Hepatocyte (in vitro differentiated cells): ENCODE measurements at places on chromosomes 4 and X. TPM values are rescaled to one million over a fixed set of nuclear protein-coding genes. Genes with fewer than 3 reads are reported as not detected.

RTL9 gene
- total RNA-seq: 2.7 and 2.9 TPM in 2 replicates

MAGEA11 gene
- not detected in 2 replicates for total RNA-seq

DOK7 gene
- 0.23 TPM in 1 of 2 replicates, not detected in the other for total RNA-seq

PROM1 gene
- 28.8 and 30.8 TPM in 2 replicates for total RNA-seq

SORCS2 gene
- total RNA-seq: 1.6 and 2.4 TPM in 2 replicates

DNA sequence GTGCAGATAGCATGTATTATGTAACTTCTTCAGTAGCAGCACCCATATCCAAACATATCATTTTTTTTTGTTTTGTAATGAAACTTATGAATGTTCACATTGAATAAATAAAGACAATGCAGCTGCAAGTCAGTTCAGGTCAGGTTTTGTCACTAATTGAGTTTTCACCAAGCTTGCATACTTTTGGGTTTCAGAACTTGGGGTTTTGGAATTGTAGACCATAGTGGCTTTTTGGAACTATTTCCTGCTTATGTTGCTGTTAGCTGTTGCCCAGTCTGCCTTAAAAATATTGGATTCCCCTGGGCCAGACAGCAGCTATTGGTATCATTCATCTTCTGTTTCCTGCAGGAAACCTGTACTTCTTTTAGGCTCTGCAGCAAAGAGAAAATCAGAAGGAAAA is 113.4 kb upstream of the LIMCH1 start:
- no peak for DNase-seq

- no peak for DNase-seq
Measured at GRCh38 chr4:147851135-147851534, 119.2 kb downstream of the ARHGAP10 start.

GRCh38 chr4:78464265-78464664 is 87.3 kb upstream of the ANXA3 start:
- DNase-seq: no peak

GRCh38 chrX:110041980-110042379 is 39.1 kb downstream of the TMEM164 start:
- DNase-seq: no peak

- DNase-seq: no peak
Measured at GRCh38 chr4:821181-821591, 4.7 kb downstream of the CPLX1 start.

DNA sequence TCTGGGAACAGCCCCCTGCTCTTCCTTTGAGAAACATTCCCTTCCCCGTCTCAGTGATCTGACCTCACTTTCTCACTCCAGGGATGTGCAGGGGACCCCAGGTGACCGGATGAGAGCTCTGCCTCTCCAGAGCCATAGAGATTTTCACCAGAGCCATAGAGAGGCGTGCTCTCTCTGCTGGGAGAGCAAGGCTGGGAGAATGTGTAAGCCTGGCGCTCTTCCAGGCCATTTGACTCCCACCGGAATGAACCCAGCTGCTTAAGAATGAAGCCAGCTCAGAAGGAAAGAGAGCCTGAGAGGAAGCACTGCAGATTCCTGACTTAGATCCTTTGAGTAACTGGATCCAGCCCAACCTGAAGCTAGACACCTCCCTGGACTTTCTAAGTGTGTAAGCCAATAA is 106.4 kb downstream of the DHX15 start:
- peak; percentile 67 for DNase-seq

DNA sequence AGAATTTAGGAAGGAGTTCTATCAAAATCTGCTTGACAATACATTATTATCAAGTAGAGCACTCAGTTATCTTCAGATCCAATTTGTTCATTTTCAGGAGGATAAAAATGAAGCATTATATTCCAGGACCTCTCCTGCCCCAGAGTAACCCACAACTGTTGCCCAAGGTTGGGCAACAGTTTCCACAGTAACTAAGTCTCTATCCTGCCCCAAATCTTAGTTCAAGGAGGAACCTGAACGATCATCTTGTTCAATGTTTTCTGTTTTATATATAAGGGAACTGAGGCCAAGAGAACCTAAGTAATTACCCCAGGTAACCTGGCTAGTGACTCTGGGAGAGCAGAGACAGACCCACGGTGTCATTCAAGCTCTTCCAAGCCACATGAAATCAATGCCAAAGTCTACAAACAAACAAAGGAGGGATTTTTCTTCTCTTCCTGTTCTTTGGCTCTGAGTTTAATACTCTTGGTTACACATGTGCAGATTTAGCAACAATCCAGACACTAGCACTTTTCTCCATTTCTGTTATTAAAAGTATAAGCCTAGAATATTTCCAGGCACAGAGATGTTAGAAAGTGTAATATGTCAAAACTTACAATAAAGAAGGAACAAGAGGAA is 105.6 kb downstream of the C4orf51 start:
- DNase-seq: no peak

DNA sequence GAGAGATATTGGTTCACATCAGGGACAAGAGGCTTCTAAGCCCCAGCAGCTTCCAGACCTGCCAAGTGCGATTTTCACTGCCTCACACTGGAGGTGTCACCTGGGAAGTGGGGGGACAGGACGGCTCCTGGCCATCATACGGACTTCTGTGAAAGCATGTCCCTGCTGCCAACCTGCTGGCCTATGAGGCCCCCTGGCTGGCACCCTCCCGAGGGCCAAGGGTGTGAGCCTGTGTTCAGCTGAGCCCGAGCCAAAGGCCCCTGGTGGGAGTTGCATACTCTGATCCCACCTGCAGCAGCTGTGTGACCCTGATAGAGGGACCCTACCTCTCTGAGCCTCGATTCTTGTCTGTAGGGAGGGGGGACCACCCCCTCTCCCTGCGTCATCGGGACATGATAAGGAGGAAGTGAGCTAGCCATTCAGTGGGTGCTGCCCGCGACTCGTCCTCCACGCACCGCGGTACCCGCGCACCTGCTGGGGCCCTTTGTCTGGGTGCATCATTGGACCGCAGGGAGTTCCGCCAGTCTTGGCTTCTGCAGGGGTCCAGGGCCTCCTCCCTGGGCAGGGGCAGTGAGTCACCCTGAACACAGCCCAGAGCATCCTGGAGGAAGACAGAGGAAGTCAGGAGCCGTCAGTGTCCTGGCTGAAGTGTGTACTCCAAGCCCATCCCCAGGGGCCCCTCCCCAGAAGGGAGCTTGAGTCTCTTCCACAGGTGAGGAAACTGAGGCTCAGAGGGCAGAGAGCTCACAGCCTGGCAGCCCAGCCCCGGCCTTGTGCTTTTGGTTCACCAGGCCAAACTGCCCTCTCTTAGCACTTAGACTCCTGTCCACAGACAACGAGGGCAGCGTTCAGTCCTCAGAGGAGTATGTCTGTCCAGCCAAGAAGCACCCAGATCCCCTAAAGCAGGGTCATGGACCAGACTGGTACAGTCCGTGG is 24.1 kb downstream of the C4orf50 start:
- no peak for DNase-seq

- no peak for DNase-seq
Measured at GRCh38 chr4:148495463-148495862, 53.2 kb upstream of the NR3C2 start.
